Right ventricle myocardium inferior (tissue), 1 donor: ENCODE measurements at places on chromosomes 11 and 22. TPM values are rescaled to one million over a fixed set of nuclear protein-coding genes. Genes with fewer than 3 reads are reported as not detected.

DNA sequence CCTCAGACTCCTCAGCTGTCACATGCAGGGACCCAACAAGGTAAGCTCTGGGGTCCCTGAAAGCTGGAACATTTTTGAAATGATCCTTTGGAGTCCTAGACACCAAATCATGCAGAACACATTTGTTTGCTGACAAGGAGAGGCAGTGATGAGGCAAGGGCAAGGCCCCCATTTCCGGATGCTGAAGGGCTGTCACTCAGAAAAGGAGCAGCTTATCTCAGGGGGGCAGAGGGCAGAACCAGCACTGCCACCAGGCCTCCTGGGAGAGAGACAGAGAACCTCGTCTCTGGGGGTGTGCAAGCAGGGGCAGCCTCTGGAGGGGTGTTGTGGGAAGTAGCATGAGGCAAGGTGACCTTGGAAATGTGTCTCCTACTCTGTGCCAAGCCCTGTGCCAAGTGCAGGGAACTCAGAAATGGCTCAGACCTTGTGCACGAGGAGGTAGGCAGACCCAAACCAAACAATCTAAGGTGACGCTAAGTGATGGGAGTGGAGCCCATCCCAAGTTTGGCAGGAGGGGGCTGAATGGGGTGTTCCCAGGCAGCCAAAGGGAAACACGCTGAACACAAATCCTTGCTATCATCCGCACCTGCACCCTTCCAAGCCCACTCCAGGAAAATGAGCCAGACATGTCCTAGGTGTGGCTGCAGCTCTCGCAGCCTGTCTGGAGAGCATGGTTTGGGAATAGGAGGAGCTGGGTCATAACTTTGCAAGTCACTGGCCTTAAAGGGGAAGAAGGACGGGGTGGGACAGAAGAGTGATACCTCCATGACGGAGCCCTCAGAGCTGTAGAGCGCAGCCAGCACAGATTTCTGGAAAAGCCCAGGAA, 94.2 kb downstream of the PDE2A start:
- peak; percentile 23 for DNase-seq

DNA sequence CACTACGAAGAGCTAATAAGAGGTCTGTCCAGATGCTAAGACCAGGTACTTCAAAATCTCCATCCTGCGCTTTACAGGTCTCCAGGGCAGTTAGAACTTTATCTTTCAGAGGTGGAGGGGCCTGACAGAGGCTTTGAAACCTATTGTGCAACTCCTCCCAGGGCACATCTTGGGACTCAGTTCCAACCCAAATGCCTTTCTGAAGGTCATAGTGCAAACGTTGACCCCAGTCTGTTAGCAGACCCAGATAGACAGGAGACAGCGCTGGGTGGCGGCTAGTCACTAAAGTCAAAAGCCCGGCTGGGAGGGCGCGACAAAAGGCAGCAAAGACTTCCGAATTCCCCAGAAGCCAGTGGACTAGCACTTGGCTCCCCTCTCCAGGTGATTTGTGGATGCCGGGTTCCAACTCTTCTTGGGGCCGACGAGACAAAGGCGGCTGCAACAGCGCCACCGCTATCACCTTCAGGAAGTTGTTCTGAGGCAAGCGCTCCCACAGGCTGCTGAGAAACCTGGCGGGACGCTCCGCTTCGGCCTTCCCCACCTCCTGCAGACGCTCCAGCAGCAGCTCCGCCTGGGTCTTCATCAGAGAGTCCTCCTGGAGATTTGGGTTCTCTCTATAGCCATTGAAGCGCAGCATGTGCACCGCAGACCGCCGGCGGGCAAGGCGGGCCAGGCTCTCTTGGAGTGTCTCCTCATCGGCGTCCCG, 728 bp downstream of the FANCF start:
- DNase-seq, result no peak

GRCh38 chr22:50621948-50622722, 5.8 kb downstream of the ARSA start:
- no peak for DNase-seq

DNA sequence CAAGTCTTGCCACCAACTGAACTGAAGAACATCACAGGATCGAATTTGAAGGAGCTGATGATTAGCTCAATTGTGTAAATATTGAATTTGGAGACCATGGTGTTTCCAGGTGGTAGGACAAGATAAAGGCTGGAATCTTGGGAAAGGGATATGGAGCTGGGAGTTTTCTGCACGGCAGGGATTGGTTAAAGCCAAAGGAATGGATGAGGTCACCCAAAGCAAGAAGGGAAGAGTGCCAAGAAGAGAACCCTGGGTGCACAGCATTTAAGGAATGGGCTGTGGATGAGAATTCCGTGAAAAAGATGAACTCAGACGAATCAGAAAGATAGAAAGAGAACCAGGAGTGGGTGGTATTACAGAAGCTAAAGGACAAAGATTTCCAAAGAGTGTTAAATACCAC, 29.4 kb upstream of the RRAS2 start:
- no peak for DNase-seq

- DNase-seq, result no peak
Observed at GRCh38 chr11:22491555-22492225, 133.9 kb downstream of the FANCF start.

DNA sequence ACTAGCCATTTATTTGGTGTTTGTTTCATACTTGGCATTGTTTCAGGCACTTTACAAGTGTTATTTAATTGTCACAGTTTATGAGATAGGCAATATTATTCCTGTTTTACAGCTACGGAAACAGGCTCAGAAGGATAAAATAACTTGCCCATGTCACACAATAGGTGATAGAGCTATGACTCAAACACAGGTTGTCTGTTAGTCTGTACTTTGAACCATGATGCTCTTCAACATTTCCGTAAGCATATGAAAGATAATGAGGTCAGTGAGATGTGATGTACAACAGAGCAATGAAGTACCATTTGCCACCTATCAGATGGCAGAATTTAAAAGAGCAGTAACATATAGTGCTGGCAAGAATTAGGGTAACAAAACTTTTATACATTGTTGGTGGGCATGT, 15.3 kb downstream of the TUG1 start:
- DNase-seq, result no peak

GRCh38 chr11:4672470-4672869, 25.2 kb downstream of the OR51E2 start:
- no peak for DNase-seq

GRCh38 chr11:71286701-71287643, 34.6 kb upstream of the SHANK2 start:
- DNase-seq, result no peak

The SSH3 gene
- 15.8 TPM for total RNA-seq

The TREH gene
- total RNA-seq, result not detected

The OR56A1 gene
- total RNA-seq, result not detected

The TMEM45B gene
- total RNA-seq, result not detected

The CCDC116 gene
- 0.16 TPM for total RNA-seq

The ADAMTS8 gene
- total RNA-seq, result 0.57 TPM

The MUC6 gene
- not detected for total RNA-seq

The MMP27 gene
- not detected for total RNA-seq
